HCEC 1CT (cell line): ENCODE measurements at places on chromosomes 11 and 22.

DNA sequence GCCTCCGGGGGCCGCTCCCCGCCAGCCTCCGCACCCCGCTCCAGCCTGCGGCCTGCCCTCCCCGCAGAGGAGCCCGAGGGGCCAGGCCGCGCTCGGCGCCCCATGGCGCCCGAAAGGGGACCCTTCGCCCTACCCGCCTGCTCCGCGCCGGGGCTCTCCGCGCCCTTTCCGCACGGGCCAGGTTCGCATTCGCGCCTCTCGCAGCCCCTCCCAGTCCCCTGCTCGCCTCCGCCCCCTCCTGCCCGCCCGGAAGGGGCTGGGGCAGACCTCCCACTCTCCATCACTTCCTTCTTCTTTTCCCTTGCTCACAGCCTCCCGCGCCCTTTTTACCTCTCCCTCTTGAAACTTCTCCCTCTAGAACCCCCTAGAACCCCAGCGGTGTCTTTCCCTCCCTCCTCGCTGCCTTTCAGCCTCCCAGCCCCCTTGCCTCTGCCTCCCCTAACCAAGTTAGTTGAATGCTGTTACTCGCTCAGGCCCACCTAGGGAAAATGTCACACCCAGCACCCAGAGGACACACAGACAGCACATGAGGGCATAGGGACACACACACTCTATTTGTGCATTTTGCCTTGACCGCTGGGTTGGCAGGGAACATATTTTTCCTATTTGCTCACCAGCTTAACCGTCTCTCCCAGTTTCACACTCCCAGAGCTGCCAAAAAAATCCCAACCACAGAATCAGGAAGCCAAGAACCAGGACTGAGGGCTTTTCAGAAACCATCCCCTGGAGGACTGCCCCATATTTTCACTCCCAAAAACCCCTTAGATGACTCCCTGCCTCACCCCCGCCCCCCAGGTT is at the start of gene SLC43A3:
TSS of gene SLC43A3 (minus strand) at position 193 of the 798 bp plus-strand sequence. CDS start 949 bp downstream, outside the sequence.
- peak; percentile 92 for DNase-seq

- no peak for DNase-seq
These were observed 43.8 kb downstream of the NEU3 start for GRCh38 chr11:75032550-75032935.

DNA sequence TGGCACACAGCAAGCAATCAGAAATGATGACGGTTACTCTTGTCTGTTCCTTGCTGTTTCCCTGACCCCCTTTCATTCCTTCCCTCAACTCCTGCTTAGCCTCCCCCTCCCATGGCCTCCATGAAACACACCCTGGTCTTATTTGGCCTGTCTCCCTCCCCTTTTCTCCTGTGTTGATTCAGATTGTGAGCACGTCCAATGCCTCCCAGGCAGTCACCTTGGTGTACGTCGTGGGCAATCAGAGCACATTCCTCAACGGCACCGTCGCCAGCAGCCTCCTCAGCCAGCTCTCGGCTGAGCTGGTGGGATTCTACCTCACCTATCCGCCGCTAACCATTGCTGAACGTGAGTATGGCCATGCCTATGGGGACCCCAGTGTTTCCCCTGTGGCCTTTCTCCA is 141.1 kb downstream of the C11orf91 start:
- DNase-seq = no peak

- DNase-seq = no peak
These were observed 9.0 kb downstream of the FAM76B start for GRCh38 chr11:95780544-95780943.

DNA sequence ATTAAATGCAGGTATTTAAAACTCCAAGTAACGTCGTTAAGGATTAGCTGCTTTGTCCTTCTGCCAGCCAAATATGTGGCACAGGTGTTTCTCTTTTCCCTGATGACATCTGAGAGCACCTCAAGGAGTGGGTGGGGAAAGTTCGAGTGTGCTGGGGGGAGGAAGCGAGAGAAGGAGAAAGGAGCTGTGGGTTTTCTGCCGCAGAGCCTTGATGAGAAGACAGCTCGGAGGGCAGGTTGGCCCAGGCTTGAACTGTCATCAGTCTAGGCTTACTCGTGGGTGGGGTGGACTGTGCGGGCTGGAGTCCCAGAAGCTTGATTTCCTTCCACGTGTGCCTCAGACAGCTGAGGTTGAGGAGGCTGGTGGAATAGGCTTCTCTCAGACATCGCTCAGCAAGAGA is 15.2 kb upstream of the SORL1-AS1 start:
- DNase-seq = no peak
